ENCODE measurements at places on chromosomes 1 and 21. TPM values are rescaled to one million over a fixed set of nuclear protein-coding genes. Genes with fewer than 3 reads are reported as not detected.

- DNase-seq, result no peak
These were observed 18.7 kb downstream of the LPGAT1 start for GRCh38 chr1:211811848-211812247.

- DNase-seq, result no peak
These were observed 34.9 kb upstream of the SPATA6 start for GRCh38 chr1:48506870-48507269.

- no peak for DNase-seq
These were observed 45.1 kb downstream of the BACE2 start for GRCh38 chr21:41213021-41213420.

The FGGY gene
- total RNA-seq, result 13.8 TPM

The OR6Y1 gene
- total RNA-seq, result not detected

The SAMSN1 gene
- total RNA-seq, result 1.2 TPM

Measured in hepatocyte (in vitro differentiated cells).